Activated CD4-positive, alpha-beta T cell treated with anti-CD3 and anti-CD28 coated beads for 1 hour (primary cell): ENCODE measurements at places on chromosomes 11 and 22.

DNA sequence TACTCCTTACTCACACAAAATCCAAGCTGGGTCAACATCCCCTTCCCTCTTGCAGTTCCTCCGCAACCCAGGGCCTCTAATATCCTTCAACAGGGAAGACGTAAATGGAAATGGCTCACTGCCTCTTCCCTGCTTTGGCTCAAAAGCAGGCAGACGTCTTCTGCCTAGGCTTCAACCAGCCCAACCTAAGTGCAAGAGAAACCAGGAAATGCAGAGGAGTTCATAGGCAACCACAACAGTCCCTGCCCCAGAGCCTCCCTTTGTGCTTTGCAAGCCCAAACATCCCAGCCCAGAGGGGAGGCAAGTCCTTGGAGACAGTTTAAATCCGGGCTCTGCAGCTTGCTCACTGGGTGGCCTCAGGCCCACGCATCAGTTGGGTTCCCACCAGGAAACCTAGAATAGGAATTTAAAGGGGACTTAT, 33.3 kb downstream of the CD6 start:
- DNase-seq: no peak

DNA sequence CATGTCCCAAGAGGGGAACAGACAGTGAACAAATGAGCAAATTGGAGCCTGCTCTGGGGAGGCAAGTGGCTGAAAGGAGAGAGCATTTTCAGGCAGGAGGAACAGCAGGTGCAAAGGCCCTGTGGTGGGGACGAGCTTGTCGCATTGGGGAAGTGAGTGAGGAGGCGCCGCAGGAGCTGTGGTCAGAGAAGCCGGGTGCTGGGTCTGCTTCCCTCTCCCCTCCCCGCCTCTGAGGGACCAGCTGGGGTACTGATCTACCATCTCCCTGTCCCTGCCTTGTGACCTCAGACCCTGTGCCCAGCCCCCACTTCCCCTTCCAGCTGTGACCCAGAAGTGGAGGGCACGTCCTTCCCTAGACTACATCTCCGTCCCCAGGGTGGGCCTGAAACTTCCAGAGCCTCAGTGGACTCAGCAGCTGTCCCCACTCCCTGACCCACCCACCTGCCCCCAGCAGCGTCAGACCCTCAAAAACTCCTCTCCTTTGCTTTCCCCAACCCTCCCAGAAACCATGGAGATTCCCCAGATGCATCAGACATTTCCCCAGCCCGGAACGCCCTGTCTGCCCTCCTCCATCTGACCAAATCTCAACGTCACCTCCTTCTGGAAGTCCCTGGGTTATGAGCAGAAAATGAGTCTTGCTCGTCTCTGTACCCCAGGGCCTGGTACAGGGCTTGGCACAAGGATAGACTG, 19.7 kb upstream of the PDGFB start:
- no peak for DNase-seq

DNA sequence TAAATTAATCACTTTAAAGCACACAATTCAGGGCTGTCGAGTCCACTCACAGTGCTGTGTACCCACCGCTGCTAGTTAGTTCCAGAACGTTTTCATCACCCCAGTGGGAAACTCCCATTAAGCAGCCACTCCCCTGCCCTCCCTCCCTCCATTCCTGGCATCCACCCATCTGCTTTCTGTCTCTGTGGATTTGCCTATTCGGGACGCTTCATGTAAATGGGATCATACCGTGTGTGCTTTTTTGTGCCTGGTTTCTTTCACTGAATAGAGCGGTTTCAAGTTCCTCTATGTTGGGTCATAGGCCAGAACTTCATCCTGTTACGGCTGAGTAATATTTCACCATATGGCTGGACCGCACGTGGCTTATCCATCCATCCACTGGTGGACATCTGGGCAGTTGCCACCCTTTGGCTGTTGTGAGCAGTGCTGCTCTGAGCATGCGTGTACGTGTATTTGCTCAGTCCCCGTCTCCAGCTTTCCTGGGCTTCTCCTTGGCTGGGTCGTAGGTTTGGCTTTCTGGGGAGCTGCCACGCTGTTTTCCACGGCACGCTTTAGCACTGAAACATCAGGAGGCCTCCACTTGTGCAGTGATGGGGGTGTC, 30.1 kb downstream of the ARHGAP8 start:
- DNase-seq: no peak

DNA sequence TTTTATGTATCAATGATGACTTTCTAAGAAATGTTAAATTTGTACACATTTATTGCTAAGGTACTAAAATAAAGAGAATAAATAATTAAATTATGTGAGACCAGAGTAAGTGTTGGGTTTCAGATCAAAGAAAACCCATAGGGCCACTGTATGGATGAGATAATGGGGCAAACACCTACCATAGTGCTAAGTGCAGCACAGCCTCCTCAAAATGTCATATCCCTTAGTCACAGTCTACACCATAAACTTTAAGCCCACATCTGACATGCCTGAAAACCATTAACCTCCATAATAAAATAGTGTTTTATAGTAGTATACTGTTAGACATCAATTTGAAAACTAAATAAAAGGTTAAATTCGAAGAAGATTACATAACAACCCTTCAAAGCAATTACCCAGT, 37.5 kb downstream of the SESN3 start:
- DNase-seq: no peak

DNA sequence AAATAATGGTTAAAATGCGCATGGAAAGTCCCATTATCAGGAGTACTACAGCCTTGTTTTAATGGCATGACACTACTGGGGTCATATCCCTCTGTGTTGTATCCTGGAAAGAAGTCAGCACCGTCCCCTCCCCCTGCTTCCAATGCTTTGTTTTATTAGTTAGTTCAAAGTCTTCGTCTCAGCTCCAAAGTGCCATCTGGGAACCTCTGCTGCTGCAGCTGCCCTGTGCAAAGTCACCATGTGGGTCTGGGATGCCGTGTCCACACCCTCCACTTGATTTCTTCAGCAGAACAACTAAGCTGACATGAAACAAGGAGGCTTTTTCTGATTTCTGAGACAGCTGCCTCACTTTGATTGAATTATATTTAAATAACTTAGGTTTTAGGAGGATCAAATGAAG, 29.5 kb upstream of the NCAM1 start:
- no peak for DNase-seq

GRCh38 chr11:44267750-44268613, 42.0 kb downstream of the ALX4 start:
- DNase-seq: no peak

DNA sequence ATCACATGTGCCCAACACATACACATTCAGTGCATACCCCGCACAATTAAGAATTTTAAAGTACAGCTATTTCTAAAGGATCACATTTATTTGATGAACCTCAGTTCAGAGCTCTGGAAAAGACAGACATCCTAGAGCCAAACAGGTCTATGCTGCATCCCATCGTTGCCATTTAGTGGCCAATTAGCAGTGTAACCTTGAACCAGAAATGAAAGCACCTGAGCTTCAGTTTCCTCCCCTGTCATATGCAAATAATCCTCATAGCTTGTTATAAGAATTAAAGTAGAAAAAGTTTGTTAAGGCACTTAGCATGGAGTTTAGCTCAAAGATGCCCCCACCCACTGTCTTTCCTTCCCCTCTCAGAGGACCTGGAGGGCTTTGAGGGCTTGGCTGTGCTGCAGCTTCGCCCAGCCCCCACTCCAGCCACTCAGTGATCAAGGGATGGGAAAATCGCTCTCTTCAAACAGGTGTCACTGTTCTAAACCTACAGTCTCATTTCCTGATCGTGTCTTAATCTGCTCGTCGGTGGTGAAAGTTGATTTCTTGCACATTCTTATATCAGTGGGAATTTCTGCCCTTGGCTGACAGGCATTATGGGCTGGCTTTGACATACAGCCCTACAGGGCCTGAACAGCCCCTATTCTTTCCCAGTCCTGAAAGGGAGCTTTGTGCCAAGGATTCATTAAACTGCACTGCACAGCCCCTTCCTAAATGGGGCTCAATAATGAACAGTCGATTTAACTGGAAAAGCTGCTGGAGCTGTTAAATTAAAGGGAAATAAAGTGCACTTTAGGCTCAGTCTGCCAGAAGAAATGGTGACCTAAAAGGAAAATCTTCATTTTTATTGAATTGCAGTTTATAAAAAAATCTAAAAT, 23.3 kb upstream of the FAM181B start:
- DNase-seq: no peak

- DNase-seq: no peak
Measured at GRCh38 chr22:43100225-43100624, 10.3 kb upstream of the BIK start.

GRCh38 chr11:37504060-37504611, 906.1 kb upstream of the RAG2 start:
- no peak for DNase-seq
